Cardiac muscle cell (in vitro differentiated cells and primary cell): ENCODE measurements at places on chromosomes 3 and 15. TPM values are rescaled to one million over a fixed set of nuclear protein-coding genes. Genes with fewer than 3 reads are reported as not detected.

CLSTN2 gene
- 5.0 and 7.0 TPM in 2 replicates for total RNA-seq

DNA sequence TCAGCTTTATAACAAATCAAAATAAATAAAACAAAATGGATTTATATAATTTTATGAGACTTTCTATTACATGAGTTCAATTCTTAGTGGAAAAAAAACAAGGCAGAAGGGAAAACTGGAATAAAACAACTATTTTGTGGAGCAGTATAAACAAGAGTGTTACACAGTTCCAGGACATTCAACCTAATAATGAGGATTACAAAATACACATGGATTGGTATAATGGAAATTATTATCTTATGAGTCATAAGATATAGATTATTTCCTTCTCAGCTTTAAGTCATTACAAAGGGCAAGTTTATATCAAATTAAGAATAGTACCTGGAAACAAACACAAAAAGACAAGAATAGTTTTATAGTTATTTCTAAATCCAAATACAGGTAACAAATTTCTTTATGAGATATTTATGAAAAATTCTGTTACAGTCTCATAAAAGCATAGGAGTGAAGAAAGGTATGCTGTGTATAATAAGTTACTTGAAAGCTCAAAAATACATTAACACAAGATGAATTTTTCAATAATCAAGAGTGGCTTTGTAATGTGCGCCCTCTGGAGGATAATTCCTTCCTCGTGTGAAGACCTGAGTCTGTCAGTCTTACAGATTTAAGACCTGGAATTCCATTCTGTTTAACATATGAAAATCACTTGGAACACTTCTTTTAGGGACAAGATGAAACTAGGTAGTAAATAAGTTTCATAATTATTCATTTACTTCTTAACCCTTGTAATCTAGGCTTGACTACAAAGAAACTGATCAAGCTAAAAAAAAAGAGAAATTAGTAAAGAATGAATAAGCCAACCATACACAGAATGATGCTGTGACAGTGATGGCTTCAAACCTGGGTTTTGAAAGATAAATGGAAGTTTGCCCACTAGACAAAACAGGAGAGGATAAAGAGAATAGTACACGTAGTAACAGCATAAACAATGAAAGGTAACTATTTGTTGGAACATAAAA lies 9.5 kb downstream of the COPS2 start:
- DNase-seq: peak; percentile 77

GOLGA8J gene
- not detected in 2 replicates for total RNA-seq

FAM227B gene
- total RNA-seq: 4.9 and 10.4 TPM in 2 replicates

HRG gene
- total RNA-seq: not detected in 2 replicates

GRCh38 chr15:83340087-83340486 lies 55.6 kb upstream of the BNC1 start:
- no peak for DNase-seq

DNA sequence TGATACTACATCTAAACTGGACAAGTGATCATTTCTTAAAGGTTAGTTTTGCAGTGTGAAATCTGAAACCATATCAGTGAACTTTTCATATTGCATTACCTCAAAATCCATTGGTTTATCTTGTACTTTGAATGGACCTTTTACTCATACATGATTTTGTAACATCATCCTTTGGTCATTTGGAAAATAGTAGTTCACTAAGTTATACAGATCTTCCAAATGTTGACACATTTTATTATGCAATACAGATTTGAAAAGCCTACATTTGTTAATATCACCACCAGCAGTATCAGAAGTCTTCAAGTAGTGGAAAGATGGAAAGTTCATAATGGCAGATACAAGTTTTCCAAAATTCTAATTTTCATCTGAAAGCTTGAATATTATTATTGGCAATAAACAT lies 64.0 kb upstream of the CDV3 start:
- peak; percentile 37 for DNase-seq

DNA sequence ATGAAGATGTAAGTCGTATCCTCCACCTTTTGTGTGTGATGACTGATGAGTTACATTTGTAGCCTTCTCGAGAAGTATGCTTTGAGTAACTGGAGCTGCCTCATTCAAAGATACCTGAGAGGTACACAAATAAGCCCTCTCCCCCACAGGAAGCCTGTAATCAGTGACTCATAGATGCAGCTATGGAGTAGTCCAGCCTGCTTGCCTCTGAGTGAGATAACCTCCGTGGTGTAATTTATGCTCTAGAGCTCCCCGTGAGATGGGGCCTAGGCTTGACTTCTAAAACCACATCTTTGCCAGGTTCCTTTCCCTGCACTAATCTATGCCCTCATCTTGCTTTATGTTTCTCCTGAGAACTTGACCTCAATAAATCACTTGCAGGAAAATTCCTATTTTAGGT lies 291.7 kb downstream of the SUCLG2 start:
- DNase-seq: no peak

- DNase-seq: no peak
Measured at GRCh38 chr3:27824312-27825200, 102.4 kb upstream of the EOMES start.

DNA sequence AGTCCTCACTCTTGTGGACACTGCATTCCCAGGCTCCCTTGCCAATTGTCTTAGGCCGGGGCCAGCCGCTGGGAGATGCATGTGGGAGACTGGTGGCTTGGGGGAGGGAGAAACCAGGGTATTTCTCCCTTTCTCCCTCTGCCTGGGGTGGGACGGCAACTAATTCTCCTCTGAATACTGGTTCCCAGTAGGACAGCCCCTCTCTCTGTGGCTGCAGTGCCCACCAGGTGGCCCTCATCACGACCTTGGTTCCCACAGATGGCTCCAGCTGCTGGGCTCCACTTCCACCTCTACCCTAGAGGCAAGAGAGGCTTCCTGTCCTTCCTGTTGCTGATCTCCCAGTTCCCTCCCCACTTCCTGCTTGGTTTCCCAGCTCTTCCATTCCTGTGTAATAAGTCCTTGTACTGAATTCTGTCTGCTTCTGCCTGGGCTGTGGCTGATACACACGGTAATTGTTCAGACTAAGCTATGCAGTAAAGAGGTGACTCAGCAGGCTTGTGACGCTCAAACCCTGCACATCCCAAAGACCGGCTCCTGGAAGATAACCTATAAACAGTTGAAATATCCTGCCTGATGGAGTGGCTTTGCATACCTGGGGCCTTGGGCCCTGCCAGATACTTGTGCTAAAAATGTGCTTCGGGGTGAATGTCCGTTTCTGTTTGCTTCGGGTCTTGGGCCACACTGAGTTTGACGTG lies 20.4 kb upstream of the COPG1 start:
- peak; percentile 76 for DNase-seq

LSAMP gene
- 4.8 and 6.0 TPM in 2 replicates for total RNA-seq

GRCh38 chr3:145251311-145251710 lies 909.7 kb downstream of the PLOD2 start:
- no peak for DNase-seq

ECE2 gene
- not detected in 2 replicates for total RNA-seq

DNA sequence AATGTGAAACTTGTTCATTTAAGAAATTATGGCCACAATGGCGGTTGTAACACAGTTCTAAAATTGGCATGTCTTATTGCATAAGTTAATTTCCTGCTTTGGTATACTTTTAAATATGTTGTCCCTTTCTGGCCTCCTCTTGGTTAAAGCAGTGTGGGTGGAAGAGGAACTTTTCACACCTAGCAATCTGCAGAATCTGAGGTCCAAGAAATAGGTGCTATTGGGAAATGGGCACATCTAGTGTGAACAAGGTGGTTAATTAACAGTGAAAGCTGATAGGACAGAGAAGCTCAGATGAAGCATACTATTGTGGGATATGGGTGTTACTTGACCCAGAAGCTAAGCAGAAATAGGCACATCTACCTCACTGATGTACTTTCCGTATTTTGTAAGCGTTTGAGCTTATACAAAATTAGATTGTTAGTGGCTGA lies 10.6 kb downstream of the CMC1 start:
- DNase-seq: no peak

DNA sequence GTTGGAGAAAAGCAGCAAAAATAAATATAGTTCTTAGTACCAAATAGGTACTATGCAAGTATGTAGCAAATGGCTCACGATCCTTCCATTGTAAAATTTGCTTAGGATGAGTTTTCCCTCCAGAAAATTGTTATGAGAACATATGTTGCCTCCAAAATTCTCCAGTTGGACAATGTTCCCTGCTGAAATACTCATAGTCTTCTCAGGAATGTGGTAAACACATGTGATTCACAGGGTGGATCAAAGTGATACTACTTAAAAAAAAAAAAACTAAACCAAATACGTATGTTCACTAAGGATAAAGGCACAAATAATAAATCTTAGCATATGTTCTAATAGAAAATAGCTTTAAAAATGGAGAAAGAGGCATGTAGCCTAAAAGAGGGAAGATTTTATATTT lies 84.3 kb upstream of the ZNF385D start:
- DNase-seq: no peak

GRCh38 chr3:25384471-25384870 lies 43.6 kb upstream of the RARB start:
- no peak for DNase-seq

GRCh38 chr15:98865397-98866339 lies 141.9 kb downstream of the PGPEP1L start:
- no peak for DNase-seq

ZNF774 gene
- total RNA-seq: 1.7 and 14.6 TPM in 2 replicates

- peak; percentile 22 for DNase-seq
Measured at GRCh38 chr3:43010638-43011037, 31.5 kb downstream of the GASK1A start.

CCDC9B gene
- 8.2 and 9.6 TPM in 2 replicates for total RNA-seq

- DNase-seq: no peak
Measured at GRCh38 chr15:40908095-40908494, 13.8 kb downstream of the VPS18 start.

TRIM59 gene
- 3.2 and 15.5 TPM in 2 replicates for total RNA-seq

GRCh38 chr3:127489357-127489756 lies 101.2 kb downstream of the TPRA1 start:
- DNase-seq: no peak

DNA sequence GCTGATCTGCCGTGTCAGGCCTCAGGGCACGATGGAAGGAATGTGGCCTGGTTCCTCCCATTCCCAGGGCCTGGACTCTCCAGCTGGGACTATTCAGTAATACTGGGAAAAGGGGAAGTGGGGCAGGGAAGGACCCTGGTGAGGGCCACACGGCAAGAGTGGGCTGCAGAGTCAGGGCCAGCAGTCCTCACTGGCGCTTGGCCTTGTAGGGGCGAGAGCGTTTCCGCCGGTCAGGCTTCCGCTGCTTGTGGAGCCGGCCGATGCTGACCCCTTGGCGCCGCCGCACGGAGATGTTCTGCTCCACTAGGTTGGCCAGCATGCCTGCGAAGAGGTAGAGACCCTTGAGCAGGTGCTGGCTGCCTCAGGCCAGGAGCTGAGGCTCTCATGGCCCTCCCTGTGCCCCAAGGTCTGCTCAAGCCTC lies 42.8 kb downstream of the SEMA3G start:
- DNase-seq: no peak

HTD2 gene
- 9.9 and 11.8 TPM in 2 replicates for total RNA-seq

DNA sequence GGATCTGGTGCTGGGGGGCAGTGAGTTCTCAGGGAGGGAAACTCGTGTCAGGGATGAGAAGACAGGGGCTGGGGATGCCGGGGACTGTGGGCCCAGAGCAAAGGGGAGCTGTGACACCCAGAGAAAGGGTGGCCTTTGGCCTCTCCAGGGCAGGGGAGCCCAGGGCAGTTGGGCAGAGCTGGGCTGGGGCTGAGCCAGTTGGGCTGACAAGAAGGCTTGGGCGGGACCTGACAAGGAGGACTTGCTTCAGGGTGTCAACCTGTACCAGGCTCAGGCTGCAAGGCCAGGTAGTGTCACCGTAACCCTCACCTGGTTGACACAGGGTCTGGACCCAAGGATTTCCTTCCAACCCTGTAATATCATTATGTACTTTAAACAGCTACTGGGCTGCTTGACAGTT lies 13.2 kb upstream of the ANPEP start:
- no peak for DNase-seq

- DNase-seq: no peak
Measured at GRCh38 chr3:177321819-177322218, 124.5 kb upstream of the TBL1XR1 start.

GRCh38 chr3:14520967-14521366 lies 19.2 kb downstream of the GRIP2 start:
- no peak for DNase-seq

GRCh38 chr15:85727068-85727467 lies 67.7 kb downstream of the KLHL25 start:
- DNase-seq: no peak

DNA sequence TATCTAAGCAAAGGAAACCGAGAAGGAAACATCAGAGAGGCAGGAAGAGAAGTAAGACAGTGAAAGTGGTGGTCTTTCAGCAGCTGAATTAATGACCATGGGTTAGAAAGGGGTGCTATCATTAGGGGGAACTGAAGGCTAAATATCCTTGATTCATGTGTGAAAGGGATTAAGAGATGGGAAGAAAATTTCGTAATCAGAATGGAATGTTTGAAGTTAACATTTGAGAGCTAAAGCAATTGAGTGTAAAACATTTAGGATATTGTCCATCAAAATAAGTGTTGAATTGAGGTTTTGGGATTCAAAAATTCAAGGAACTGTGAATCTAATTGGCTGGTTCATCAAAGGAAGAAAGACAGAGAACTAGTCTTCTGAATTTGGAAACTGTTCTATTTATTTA lies 4.1 kb upstream of the ECT2 start:
- DNase-seq: no peak

DNA sequence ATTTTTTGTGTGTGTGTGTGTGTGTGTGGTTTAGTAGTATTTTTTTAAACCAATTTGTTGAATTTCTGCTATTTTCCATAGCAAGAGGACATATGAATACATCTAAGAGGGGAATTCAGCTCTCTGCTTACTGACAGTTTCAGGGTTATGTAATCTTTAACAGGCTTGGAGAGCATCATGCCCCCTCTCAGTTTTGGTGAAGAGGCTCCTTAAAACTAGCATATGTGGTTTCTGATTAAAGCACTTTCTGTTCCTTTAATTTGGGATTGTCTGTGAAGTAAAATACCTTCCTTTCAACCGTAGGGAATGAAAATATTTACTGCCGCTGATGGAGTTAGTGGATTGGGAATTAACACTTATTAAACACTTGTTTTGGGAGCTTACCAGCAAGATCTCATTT lies 19.4 kb upstream of the NFKBIZ start:
- no peak for DNase-seq

- no peak for DNase-seq
Measured at GRCh38 chr15:32792436-32792835, 74.6 kb downstream of the GREM1 start.
